Body of pancreas (tissue), 4 donors: ENCODE measurements at places on chromosomes 7 and 10. TPM values are rescaled to one million over a fixed set of nuclear protein-coding genes. Genes with fewer than 3 reads are reported as not detected.
A peak's percentile ranks its signal among the peaks of the same experiment; 100 is the strongest.

The DENND2A gene
- 7.3 TPM for total RNA-seq

The CYP2C9 gene
- total RNA-seq: not detected

The JAKMIP3 gene
- 0.26 TPM for total RNA-seq

The NEUROD6 gene
- not detected for total RNA-seq

The HTR5A gene
- not detected for total RNA-seq

The DLX5 gene
- total RNA-seq: not detected

The SYT15B gene
- 8.3 TPM for total RNA-seq

- no peak for DNase-seq
These were observed 15.6 kb downstream of the ASB4 start for GRCh38 chr7:95501261-95501832.

- no peak for DNase-seq
These were observed 15.9 kb upstream of the GPNMB start for GRCh38 chr7:23230641-23231101.

GRCh38 chr10:86337121-86337601, 29.4 kb downstream of the GRID1 start:
- no peak for DNase-seq

DNA sequence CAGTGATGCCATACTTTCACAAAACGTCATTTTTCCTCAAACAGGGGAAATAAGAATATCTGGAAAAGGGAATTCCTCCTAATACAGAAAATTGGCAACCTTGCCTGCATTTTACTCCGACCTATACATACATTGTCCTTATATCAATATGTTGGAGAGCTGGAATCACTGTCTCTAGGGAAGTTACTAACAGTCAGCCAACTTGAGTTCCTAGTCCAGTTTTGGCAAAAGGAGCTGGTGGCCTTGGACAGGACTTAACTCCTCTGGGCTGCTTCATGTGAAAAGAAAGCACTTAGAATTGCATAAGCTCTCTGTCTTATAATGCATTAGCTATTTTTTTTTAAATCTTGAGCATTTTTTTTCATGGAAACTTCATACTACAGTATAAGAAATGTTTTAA, 174.2 kb upstream of the HGF start:
- peak; percentile 3 for DNase-seq

GRCh38 chr10:122768389-122768745, 68.7 kb upstream of the C10orf120 start:
- DNase-seq: no peak

DNA sequence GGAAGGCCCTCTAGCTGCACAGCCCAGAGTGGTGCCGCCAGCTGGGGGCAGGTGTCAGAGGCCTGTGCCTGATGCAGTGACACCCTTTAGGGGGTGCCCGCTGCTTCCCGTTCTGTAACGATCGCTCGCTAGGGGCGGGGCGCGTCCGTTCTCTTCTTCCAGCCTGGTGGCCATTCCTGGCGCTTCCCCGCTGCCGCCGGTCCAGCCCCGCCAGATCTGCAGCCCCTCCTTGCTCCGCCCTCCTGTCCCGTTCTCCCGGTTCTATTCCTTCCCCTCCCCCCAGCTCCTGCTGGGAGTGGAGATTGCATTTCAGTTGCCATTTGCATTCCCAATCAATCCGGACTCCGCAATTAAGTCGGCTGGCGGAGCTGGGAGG, 39.2 kb downstream of the AGAP3 start:
- no peak for DNase-seq

DNA sequence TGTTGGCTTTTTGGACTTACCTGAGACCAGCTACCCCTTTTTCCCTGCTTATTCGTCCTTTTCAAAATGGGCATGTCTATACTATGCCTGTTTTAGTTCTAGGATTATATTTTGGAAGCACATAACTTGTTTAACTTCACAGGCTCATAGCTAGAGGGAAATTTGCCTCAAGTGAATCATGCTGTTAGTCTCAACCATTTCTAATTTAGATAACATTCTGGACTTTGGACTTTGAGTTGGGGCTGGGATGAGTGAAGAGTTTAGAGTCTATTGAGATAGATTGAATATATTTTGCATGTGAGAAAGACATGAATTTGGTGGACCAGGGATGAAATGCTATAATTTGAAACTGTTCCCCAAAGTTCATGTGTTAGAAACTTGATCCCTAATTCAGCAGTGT, 554.6 kb upstream of the C7orf33 start:
- no peak for DNase-seq

DNA sequence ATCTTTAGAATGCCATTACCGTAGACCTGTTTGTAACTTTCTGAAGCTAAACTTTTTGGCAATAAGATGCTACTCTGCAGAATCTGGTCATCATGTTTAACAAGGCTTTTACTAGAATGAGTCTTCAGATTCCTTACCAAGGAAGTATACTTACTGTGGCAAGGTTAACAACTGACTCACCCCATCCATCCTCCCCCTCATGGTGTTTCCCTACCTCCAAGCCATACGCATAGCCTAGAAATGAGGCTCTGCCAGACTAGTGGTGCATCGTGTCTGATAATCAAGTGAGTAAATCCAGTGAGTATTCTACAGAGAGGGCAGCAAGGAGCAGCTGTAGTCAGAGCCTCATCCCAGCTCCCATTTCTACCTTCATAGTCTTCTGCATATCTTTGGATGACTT, 223.6 kb downstream of the IPMK start:
- no peak for DNase-seq

DNA sequence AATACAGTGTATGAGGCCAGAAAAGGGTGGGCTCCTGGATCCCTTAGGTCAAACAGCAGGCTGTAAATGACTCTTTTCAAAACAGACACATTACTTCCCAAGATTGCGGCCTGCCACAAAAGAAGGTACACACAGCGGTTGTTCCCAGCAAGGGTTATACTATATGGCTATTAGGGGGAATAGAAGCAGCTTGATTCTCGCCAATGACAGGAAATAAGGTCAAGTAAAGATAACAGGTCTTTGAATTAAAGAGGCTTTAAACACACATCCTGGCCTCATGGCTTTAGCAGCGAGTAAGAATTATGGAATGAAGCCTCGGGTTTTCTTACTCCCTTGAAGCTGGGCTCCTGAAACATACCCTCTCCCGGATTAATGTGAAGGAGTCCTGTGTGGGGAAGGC, 58.3 kb downstream of the CYP26A1 start:
- no peak for DNase-seq

- DNase-seq: no peak
These were observed 5.5 kb downstream of the OPN4 start for GRCh38 chr10:86659721-86660453.

DNA sequence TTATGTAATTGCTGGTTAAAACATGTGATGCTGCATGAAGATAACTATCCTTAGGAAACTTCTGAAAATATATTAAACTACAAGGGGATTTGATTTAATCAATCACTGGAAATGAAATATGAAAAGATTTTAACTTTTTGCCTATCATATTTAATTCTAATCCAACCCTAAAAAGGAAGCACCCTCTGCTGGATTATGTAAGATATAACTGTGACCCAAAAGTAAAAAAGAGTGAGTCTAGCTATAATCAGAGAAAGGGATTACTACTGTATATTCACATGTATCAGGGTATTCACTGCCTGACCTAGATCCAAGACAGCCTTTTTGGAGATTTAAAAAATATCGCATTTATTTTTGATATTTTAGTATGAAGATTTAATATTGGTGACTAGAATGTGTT, 295.5 kb downstream of the MDFIC start:
- no peak for DNase-seq
